ENCODE measurements at places on chromosomes 2 and 18.

GRCh38 chr2:71557321-71557720 lies 104.0 kb downstream of the DYSF start:
- no peak for DNase-seq

DNA sequence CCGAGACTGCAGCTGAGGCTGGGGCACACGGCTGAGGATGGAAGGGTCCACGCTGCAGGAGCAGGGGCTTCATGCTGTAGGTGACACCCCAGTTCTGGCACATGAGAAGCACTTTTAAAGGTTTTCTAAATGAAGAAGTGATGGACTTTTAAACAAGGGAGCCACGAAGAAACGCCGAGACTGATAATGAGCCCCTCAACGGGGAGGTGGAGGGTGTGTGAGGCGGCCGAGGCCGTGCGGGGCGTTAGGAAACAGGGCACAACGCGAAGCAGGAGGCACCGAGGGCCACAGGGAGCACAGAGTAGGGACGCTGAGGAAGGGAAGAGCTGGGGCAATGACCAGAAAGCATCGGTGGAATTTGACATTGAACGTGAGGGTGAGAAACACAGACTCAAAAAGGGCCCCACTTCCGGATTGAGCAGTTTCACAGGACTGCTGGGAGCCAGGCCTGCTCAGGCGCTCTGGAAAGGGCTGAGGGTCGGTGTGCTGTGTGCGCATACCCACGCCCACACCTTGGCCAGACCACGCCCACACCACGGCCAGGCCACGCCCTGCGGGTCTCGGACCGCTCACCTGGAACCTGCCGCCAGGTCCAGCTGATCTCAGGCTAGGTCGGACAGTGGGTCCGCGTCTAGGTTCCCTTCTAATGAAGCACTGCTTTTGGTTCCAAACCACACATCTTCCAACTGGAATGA lies 115.7 kb downstream of the GYPC start:
- DNase-seq, result no peak

DNA sequence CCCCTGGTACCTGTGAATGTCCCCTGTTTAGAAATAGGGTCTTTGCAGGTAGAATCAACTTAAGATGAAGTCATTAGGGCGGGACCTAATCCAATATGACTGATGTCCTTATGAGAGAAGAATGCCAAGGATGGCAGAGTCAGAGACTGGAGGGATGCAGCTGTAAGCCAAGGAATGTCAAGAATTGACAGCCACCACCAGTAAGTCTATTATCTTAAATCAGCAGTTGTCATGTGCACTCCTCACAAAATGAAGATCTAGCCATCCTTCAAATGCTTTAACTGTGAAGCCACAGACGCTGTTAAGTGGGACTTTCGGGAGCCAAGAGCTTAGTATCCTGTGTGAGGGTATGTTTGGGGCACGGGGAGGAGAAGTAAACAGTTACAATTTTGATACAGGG lies 83.2 kb downstream of the ITGA4 start:
- DNase-seq, result no peak

DNA sequence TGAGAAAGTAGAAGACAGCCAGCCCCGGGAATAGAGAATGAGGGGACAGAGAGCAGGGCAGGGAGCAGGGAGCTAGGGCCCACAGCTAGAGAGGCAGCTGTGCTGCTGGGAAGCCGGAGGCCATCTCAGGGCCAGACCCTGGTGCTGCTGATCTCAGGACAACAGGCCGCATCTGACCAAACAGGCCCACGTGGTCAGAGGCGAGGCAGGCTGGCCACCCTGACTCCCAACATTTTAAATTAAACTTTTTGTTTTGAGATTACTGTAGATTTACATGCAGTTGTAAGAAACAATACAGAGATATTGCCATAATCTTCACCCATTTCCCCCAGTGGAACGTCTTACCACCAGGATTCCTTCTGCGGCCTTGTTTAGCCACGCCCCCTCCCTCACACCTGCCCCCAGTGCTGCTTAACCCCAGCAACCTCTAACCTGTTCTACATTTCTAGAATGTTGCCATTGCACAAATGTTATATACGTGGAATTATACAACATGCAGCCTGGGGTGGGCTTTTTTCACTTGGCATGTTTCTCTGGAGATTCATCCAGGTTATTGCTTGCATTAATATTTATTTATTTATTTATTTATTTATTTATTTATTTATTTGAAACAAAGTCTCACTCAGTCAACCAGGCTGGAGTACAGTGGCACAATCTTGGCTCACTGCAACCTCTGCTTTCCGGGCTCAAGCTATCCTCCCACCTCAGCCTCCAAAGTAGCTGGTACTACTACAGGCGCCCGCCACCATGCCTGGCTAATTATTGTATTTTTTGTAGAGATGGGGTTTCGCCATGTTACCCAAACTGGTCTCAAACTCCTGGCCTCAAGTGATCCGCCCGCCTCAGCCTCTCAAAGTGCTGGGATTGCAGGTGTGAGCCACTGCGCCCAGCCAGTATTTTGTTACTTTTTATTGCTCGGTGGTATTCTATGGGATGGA lies 48.6 kb upstream of the GPR17 start:
- no peak for DNase-seq

DNA sequence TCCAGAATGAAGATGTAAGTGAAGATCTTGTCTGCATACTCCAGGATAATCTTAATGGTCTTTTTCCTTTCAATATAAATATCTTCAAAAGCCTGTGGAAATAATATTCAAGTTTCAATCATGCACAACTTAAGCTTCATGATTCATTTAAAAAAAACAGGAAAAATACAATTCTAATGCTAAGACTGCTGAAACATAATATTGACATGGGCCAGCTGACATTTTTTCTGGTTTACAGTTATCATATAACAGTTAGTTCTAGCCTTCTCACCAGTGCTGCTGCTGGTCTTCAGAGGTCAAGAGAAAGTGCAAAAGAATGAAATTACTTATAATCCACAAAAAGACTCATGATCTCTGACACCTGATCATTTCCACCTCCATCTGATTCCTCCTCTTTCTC lies 110.4 kb upstream of the SCN1A start:
- DNase-seq, result no peak

GRCh38 chr18:28078849-28079248 lies 98.1 kb downstream of the CDH2 start:
- peak; percentile 22 for DNase-seq

DNA sequence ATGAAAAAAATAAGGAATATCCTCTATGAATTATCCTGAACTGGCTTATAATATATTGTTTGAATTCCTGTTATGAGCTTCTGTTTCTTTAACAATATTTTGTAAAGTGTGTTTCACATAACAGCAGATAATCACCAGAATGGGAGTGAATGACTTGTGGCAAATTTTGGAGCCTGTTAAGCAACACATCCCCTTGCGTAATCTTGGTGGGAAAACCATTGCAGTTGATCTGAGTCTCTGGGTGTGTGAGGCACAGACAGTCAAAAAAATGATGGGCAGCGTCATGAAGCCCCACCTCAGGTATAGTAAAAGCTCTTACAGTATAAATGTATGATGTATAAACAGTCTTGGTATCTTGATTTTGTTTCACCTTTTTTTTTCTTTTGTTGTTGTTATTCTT lies 5.9 kb downstream of the GEN1 start:
- DNase-seq, result no peak

- no peak for DNase-seq
Measured at GRCh38 chr2:86073225-86073624, 32.5 kb downstream of the POLR1A start.

DNA sequence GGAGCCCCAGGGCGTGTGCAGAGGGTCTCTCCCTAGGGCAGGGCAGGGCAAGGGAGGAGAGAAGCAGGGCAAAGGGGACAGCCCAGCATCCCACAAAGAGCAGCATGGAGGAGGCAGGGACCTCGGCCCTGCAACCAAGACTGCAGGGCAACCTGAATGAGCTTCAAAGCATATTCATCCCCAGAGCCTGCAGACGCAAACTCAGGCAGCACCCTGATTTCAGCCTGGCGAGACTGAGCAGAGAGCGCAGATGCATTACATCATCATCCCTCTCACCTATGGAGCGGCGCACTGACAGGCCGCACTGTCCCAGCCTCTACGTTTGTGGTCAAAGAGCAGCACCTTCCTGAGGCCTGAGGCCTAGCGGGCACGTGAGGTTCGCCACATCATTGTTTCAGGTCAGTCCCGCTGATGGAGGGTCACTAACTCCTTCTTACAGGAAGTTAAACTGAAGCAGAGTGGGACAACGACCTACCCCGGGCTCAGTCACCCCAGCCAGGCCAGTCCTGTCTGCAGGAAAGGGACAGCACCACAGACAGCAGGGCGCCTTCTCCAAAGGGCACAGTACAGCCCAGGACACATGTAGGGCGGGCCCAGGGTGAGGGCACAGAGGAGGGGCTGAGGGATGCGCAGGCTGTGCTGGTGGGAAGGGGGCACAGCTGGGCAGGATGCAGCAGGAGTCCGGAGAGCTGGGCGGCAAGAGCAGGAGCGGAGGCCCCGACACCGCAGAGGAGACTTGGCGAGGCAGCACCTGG lies 67.2 kb upstream of the RAB6C start:
- no peak for DNase-seq

DNA sequence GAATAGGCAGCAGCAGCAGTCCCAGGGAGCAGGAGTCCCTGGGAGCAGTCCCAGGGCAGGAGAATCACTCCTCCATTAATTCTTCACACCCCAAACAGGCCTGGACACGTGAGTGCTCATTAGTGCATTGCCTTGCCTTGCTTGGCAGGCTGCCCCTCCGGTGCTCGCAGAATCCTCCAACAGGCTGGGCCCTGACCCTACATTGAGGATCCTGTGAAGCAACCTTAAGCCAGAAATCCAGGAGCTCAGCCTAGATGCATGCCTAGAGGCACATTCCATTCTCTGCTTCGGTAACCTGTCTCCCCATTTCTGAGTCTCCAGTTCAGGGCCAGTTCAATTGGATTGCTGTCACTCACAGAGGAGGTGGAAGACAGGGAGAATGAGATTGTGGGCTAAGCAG lies 97.4 kb upstream of the LRATD1 start:
- no peak for DNase-seq

DNA sequence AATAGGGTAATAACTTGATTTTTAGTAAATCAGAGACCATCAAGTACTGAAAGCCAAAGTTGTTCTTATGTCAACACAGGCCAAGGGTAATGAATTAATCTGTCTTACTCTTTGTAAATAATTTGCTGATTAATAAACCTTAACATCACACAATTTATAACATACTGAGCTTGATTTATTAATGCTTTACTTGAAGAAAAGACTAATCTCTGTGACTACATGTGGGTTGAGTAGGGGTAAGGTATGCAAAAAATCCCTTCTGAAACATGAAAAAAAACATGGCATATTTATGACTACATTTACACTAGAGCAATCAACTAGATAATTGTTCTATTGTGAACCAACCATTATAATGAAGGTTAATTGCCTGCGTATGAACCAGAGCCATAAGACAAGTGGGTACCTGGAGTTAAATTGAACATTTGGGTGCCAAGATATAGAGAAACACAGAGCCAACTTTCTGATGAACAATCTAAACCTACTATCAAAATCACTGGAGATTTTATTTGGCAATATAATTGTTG lies 67.7 kb upstream of the GRB14 start:
- peak; percentile 64 for DNase-seq

DNA sequence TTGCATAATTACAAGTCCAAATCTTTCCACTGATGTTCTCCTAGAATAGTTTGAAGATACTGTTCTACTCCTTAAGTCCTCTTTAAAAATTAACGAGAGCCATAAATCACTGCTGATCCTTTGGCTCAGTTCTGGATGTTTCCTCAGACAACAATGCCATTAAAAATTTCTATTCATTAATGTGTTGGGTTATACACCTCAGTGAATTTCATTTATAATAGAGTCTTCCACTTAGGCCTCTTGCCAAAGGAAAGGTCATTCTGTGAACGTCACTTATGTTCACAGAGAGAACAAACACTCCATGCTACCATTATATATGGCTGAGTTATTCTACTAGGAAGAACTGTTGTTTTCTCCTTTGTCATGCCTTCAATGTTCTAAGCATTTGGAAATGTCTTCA lies 1472.3 kb upstream of the CELF4 start:
- DNase-seq, result peak; percentile 69

DNA sequence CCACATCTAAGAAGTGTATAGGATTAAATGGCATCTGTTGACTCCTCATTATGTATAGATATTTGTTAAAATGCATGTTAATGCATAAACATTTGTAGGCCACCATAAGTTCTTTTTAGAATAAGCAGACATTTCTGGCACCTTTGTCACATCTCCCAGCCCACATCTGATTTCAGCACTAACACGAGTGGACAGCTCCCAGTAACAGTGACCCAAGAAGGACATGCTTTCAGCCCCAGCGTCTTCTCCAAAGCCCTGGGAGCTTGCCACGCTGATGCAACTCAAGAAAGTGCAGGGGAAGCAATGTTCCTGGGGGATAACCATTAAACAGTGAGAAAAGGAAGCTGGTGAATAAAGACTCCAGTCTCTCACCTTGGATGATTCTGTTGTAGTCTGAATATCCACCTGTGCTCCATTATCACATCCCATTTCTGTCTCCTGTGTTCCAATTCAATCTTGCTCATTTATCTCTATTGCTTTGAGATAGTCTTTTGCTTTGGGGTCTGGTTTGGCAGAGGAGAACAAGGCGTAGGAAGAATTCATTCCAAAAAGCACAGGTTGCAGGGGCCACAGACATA lies 182.6 kb upstream of the THSD7B start:
- no peak for DNase-seq

- DNase-seq, result no peak
Measured at GRCh38 chr2:67642046-67642382, 244.9 kb downstream of the ETAA1 start.

- DNase-seq, result no peak
Measured at GRCh38 chr2:73907840-73908452, 15.1 kb downstream of the ACTG2 start.

DNA sequence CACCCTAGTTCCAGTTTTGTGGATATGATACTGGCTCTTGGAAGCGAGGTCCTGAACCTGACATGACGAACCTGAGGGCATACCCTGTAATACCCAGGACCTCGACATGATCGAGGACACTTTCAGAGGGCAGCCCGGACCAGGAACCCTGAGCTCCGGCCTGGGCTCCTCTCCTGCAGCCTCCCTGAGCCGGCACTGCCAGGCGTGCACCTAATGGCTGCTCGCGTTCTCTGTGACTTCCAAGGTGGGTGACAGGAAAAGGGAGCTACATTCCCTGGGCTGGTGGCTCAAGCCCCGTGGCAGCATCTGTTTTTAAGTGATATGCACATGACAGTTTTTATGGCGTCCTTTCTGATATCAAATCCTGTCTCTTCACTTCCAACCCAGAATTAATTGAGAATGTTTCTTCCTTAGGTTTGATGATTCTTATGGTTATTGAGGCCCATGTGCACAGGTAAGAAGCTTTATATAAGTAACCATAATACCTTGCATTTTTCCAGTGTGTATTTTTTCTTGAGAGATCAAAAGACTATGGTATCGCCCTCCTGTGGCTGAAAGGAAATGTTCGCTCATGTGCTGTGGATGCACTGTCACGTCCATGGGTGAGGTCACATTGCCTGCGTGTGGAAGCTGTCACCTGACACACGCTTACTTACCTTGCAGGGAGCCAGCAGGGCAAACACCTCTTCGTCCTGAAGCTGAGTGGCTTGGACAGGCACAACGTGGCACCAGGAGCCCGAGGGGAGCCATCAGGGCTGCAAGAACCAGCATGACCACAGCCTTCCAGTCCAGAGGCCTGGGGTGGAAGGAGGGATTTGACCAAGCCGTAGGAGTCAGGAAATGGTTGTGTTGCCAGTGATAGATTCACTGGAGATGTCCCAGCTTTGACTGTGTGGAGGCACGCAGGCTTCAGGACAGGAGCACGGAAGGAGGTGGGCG lies 367.4 kb upstream of the MYT1L start:
- DNase-seq, result no peak

Data from kidney glomerular epithelial cell (primary cell).